ENCODE measurements at places on chromosomes 11 and 22.
A peak's percentile ranks its signal among the peaks of the same experiment; 100 is the strongest.

- no peak for DNase-seq
These were observed 82.9 kb downstream of the FAM83F start for GRCh38 chr22:40077646-40078016.

DNA sequence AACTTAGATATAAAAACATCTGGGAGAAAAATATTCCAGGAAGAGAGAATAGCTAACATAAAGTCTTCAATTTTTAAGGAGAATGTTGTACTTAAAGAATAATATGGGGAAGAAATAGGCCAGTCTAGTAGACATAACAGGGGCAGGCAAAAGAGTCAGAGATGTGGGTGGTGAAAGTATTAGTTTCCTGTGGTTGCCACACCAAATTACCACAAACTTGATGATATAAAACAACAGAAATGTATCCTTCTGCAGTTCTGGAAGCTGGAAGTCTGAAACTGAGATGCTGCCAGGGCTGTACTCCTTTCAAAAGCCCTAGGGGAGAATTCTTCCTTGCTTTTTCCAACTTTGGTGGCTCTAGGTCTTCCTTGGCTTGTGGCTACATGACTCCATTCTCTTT, 1309.7 kb downstream of the LRRC4C start:
- DNase-seq = no peak

- peak; percentile 62 for DNase-seq
These were observed 49.5 kb upstream of the RRM1 start for GRCh38 chr11:4044976-4045646.

DNA sequence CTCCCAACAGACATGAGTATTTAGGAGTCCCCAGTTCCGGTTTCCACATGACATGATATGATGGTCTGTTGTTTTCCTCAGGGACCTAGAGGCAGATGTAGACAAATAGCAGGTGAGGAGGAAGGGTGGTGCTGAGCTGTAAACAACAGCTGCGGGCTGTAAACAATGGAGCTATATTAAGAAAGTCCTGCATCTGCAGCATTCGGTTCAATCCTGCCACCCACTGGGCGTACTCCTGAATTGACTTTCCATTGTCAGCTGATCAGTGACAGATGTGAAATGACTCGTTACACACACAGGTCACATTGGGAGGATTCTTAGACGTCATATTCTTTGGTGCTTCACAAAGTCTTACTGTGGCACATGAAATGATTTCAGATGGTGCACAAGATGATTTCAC, 26.8 kb upstream of the RAG1 start:
- DNase-seq = peak; percentile 48

DNA sequence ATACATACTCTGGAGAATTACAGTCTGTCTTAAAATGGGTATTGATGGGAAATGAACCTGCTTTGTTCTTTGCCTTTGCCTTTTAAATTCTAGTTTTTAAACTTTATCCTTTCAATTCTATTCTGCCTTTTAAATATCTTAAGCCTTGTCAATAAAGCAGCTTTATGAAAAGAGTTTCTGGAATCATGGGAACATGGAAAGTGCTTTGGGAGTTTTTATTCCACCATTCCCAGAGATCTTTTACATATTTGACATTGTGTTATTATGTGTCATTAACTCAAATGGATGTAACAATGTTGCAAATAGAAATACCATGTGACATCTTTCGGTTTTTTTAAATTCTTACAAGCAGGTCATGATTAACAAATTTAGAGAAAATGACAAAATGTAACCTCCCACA, 555.7 kb upstream of the ANO3 start:
- no peak for DNase-seq

DNA sequence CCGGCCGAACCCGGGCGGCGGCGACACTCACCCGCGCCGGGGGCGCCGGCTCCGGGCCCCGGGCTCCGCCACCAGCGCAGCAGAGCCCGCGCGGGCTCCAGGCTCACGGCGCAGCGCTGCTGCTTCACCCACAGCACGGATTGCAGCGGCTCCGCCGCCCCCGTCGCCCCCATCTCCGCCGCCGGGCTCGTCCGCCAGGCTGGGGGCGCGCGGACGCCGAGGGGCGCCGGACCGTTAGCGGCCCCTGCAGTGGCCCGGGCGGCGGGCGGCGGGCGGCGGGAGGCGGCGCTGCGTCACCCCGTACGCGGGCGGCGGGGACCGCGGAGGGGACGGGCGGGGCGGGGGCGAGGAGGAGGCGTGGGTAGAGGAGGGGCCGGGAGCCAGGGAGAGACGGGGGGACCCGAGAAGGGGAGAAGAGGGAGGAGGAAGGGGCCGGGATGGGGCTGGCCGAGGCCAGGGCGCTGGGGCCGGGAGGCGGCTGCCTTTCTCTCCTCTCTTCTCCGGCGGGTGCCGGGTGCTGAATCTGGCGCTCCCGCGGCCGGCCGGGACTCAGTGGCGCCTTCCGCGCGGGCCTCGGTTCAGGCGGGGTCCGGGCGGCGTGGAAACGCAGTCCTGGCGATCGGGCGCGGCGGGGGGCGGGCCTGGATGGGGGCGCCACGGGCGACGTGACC, at the start of gene CERK:
Gene CERK (minus strand): TSS at position 277 of the 671 bp plus-strand sequence. CDS start 104 bp downstream, at position 173.
- peak; percentile 86 for DNase-seq

DNA sequence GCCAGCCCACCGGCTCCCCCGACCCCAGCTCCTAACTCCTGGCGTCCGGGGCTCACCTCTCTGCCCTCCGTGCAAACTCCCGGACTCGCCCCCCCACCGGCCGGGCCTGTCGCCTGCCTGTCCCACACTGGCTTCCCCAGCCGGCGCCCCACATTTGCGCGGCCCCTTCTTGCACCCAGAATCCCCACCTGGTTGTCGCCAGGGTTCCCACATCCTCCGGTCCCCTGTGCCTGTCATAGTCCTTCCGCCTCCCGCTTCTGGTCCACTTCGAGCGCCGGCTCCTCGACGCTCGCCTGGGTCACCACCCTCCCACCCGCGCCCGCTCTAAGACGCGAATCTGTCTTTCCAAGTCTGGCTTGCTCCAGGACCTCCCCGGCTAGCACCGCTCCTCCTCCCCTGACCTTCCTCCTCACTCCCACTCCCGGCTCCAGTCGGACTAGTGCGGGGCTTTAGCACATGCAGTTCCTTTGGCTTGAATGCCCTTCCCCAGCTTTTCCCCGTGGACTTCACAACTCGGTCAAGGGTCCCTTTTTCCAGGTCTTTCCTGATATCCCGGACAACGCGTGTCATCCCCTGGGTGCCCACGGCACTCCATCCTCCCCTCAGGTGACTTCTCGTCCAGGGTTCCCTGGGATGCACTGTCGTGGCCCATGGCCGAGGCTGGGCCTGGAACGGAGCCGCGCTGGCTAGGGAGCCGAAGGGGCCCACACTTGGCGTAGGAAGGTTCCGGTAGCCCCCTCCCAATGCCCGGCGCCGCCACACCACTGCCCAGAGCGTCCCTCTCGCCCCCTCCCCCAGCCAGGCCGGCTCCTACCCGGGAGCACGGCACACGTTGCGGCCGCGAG, 635 bp downstream of the SCARF2 start:
- no peak for DNase-seq

- DNase-seq = peak; percentile 59
These were observed 10.2 kb upstream of the ALG8 start for GRCh38 chr11:78149646-78150045.

- DNase-seq = no peak
These were observed 81.4 kb upstream of the AKIP1 start for GRCh38 chr11:8829556-8829955.

DNA sequence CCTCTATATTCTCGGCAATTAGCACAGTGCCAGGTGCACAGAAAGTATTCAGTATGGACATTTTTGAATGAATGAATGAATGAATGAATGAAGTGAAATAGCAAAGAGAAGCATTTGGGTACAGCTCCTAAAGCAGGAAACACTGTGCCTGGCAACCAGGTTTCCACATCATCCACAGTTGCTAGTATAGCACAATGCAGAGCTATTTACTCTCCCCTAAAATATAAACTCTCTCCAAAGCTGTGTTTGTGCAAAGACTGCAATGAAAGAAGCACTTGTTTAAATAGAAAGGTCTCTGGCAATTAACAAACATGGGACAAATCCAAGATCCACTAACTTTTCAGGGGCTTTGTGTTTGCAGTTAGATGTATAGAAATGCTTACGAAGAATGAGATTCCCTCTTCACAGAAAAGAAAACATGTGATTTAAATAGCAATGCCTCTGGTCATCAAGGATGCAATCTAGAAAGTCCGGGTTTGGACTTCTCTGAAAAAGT, 103.0 kb upstream of the OPCML start:
- DNase-seq = no peak

DNA sequence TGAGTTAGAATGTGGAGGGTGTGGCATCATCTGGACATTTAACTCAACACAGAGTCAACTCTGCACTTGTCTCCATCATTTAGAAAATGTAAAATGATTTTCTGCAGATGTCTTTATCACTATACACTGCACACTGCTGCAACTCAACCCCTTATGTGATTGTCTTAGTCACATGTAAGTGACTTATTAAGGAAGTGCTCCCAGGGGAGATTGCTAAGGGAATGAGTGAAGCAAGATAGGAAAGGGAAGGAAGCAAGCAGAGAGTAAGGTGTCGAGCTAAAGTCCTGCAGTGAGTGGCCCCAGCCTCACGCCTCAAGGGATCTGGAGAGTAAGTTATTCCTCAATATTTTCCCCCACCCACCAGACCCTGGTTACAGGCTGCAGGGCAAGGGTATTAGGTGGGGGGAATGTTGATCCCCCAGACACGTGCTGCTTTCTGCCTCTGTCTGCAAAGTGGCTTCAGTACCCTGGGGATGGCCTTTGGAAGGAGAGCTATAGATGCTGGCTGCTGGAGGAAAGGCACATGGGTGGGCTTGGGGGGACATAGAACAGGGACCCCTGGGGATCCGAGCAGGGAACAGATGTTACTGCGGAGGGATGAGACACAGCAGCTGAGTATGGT, 7.2 kb upstream of the CBX6 start:
- no peak for DNase-seq

- DNase-seq = no peak
These were observed 47.1 kb downstream of the ADM start for GRCh38 chr11:10351765-10352641.

GRCh38 chr11:2883979-2884815, 1.4 kb downstream of the CDKN1C start:
- peak; percentile 61 for DNase-seq

GRCh38 chr11:29018631-29019030, 910.4 kb downstream of the METTL15 start:
- DNase-seq = no peak

DNA sequence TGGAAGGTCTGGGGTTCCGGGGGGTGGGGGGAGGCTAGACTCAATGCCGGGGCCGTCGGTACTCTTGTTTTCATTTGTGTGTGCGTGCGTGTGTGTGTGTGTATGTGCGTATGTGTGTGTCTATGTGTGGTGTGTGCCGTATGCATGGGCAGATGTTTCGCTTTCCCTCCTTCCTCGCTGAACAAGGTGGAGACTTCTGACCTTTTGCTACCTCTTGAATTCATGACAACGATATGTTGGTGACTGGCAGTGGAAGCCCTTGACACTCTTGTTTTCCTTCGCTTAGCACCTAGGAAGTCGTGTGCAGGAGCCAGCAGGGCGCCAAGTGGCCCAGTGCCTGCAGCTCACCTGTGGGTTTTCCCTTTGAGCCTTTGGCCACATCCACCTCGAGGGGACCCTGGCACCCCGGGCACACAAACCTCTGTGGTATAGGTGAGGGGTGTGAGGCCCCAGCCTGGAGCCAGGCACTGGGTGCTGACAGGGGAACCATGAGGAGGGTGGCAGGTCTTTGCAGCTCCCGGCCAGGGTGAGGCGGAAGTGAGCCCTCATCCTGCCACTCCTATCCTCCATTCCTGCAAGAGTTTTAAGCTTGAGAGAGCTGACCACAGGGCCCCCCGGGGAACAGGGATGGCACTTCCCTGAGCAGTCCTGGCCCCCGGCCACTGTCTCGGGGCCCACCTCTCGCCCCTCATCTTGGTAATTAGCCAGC, 19.3 kb upstream of the TMEM191C start:
- DNase-seq = no peak

- no peak for DNase-seq
These were observed 678.6 kb upstream of the ANO5 start for GRCh38 chr11:21514316-21514715.

DNA sequence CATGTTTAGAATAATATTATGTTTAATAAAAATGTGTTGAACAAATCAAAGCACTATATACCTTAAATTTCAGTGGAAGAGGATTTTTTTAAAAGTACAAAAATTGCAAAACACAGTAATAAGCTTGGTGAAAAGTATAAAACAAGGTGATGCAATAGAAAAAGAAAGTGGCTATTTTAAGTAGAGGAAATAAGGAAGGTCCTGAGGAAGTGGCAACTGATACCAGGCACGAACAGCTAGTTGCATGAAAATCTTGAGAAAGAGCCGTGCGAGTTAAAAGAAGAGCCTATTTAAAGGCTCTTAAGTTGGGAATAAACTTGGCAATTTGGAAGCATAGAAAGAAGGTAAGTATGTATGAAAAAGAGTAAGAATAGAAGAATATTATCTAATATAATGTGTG, 1679.3 kb downstream of the LRRC4C start:
- DNase-seq = no peak

GRCh38 chr11:107592813-107593212, 1.9 kb downstream of the ELMOD1 start:
- peak; percentile 27 for DNase-seq

DNA sequence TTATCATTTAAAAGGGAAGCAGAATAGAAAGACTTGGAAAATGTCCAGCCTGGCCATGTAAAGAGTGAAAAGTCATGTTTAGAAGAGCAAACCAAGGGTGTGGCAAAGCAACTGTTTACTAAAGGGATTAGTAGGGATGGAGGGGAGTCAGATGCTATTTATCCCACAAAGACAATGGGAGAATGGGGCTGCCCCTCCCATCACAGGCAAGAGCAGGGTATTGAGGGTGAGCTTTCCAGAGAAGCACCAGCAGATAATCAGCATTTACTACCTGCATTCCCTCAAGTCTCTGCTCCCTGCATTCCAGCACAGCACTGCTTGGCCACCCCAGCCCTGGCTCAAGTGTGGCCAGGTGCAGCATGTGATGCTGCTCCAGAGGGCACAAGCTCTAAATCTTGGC, 18.5 kb upstream of the QSER1 start:
- DNase-seq = no peak

All from head of caudate nucleus (tissue), 42 donors.